ENCODE measurements at places on chromosomes 2 and 18.

DNA sequence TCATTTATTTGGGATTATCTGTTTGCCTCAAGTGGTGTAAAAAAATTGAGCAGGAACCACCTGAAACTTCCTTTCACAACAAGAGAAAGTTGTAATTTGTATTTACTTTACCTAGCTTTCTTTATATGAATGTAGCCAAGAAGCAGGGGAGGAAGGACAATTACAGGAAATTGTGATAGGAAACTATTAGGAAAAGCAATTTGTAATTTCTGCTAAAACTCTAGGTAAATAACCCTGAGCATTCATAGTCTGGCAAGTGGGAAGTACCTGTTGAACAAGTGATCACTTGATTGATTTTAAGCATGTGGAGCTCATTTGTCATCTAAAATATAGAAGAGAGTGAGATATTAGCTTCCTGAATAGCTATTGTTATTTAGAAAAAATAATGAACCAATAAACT lies 5.0 kb downstream of the TFPI start:
- no peak for DNase-seq

DNA sequence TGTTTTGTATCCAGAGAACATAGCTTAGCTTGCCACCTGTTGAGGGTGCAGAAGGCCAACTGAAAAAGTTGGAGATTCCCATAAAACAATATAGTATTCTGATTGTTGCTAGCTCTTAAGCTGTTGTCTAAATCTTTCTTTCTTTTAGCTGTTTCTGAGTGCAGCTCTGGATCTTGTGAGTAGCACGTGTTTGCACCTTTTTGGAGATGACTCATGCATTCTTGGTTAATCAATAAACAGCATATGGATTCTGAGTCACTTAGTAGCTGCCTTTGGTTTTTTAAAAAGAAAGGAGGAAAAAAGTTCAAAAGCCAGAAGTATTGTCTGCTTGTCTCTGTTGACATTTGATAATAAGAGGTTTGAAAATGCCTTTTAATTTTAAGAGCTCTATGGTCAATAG lies 483.0 kb upstream of the FSIP2 start:
- peak; percentile 22 for DNase-seq

DNA sequence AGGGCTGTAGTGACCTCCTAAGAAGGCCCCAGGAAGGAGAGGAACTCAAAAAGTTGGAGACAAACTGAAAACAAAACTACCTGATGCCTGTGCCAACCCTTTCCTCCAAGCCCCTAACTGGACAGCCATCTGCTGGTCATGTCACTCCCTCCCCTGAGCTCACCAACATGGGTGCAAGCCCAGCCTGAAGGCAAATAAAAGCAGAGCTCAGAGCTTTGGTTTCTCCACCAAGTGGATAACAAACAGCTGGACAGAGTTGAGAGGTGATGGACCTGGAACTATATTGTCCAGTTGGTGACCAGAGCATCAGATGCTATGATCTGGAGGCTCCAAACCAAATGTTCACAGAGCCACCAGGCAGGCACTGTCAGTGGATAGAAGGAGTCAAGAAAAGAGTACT lies 34.6 kb upstream of the MAL start:
- DNase-seq = no peak

- no peak for DNase-seq
These were observed 65.0 kb downstream of the RPL37A start for GRCh38 chr2:216563646-216564045.

GRCh38 chr18:24726727-24727492 lies 266.5 kb downstream of the HRH4 start:
- peak; percentile 90 for DNase-seq

- no peak for DNase-seq
These were observed 107.4 kb upstream of the HDAC4 start for GRCh38 chr2:239508261-239508660.

- no peak for DNase-seq
These were observed 43.8 kb downstream of the OSBPL6 start for GRCh38 chr2:178238154-178238521.

- no peak for DNase-seq
These were observed 481.2 kb downstream of the NUP35 start for GRCh38 chr2:183605440-183605839.

- DNase-seq = no peak
These were observed 146.4 kb upstream of the SPATS2L start for GRCh38 chr2:200159829-200160781.

GRCh38 chr2:95316466-95317122 lies 19.4 kb downstream of the KCNIP3 start:
- DNase-seq = peak; percentile 25

DNA sequence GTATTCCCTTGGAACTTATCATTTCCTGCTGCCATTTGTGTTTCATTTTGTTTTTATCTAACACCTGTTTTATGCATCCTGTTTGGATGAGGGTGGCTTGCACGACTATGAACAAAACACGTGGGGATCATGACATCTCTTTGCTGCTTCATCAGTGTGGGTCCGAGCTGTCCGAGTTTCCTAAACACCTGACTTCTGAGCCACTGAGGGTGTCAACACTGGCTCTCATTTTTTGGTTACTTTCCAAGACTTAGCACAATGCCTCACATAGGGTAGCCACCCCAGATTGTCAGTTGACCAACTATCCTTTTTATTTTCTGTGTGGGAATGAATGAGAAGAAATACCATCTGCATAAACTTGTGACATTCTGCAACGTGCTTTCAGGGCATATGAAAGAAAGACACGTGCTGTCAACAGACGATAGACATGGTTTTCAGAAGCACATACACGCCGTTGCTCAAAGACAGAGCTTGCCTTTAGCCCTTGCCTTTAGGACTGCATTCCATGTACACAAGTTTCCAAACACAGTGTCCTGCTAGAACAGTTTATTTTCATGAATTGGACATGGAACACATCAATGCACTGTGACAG lies 166.7 kb downstream of the MYT1L start:
- DNase-seq = no peak

- DNase-seq = no peak
These were observed 26.8 kb upstream of the RTTN start for GRCh38 chr18:70232261-70232660.

DNA sequence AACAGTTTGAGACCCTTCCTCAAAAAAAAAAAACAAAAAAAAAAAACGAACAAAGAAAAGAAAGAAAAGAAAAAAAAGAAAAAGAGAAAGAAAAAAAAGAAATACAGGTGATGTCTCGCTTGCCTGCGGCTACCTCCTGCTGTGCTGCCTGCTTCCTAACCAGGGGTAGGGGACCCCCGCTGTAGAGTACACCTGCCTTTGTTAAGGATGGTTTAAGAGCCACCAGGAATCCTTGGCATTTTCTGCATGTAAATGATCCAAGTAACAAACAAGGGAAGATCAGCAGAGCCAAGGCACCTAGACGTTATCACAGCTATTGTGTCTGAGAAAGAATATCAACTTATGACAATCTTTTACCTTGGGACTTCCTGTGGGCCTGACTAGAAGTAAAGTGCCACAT lies 856.8 kb upstream of the GCFC2 start:
- DNase-seq = no peak

- peak; percentile 87 for DNase-seq
These were observed 62.6 kb downstream of the EN1 start for GRCh38 chr2:118784860-118785259.

DNA sequence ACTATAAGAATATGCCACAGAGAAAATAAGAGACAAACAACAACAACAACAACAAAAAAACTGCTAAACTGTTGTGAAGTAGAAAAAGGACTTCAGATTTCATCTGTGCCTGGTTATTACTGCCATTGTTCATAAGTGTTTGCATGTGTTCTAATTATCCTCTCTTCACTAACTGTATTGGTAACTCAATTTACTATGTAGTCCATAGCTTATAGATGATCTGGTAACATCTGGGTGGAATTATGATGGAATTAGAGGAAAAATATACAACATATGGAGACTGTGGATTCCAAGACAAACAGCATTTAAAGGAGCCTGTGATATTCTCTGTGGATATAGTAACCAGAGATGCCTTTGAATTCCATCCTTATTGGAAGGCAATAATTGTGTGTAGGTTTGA lies 1891.5 kb upstream of the PIK3C3 start:
- no peak for DNase-seq

GRCh38 chr18:26460449-26461091 lies 87.8 kb downstream of the KCTD1 start:
- DNase-seq = peak; percentile 24

GRCh38 chr2:119190321-119191111 lies 32.0 kb upstream of the C1QL2 start:
- DNase-seq = no peak

GRCh38 chr2:176087330-176088047 lies 3.7 kb upstream of the EVX2 start:
- DNase-seq = no peak

- DNase-seq = no peak
These were observed 44.6 kb upstream of the GCG start for GRCh38 chr2:162196638-162197037.

Measured in OCI-M1 (cell line).